ENCODE measurements at places on chromosomes 5 and 9.

GRCh38 chr9:100933656-100934055, 94.9 kb upstream of the PLPPR1 start:
- no peaks in the 10 kb centered on the region for H3K27me3 ChIP-seq
- H3K27ac ChIP-seq: no peak overlapping the region
- H3K4me3 ChIP-seq: no peak overlapping the region
- no peaks in the 10 kb centered on the region for H3K36me3 ChIP-seq
- no peak for ATAC-seq
- H3K4me1 ChIP-seq: no peaks in the 10 kb centered on the region

DNA sequence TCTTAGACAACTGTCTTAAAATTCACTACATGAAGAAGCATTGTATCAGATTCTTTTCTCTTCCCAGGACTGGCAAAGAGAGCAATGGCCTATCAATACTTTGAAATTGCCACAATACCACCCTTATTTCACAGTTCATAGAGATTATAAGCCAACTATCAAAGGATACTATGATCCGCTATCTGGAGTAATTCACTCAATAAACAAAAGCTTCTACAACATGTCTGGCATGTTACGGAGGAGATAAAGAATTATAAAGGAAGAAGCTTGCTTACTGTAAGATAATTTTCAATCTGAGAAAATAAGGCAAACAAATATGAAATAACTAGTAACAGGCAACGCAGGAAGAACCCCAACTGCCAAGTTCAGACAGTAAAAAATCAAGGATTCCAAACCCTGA, 114.8 kb downstream of the GNAQ start:
- H3K4me1 ChIP-seq: no peaks in the 10 kb centered on the region
- no peak overlapping the region for H3K27ac ChIP-seq
- ATAC-seq: no peak
- no peak overlapping the region for H3K4me3 ChIP-seq
- H3K36me3 ChIP-seq: no peaks in the 10 kb centered on the region

DNA sequence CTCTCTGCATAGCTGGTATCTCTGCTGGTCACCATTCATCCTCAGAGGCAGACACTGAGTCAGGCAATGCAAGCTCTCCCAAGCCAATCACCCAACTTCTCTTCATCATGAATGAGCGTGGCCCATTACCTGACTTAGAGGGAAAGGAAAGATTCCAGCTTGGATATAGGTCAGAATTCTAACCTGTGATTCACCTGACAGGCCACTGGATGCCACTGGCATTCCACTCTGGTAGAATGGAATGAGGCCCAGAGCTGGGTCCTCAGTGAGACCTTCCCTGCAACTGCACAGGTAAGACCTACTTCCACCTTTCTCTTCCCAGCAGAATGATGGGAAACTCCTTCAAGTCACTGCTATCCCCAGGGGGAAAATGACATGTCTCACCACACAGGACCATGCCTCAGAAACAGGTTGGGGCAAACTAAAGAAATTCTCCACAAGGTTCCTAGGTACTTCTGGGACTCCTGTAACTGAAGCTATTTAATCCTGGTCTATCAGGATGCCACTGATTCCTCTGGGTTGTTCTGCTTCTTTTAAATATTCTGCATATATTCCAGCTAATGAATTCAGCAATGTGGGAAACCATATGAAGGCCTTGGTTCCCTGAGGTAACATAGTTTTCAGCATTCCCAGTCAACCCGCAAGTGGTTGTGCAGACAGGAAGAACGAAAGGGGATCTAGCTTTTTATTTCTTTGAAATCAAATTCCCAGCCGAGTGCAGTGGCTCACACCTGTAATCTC, 62.0 kb downstream of the SUSD1 start:
- H3K36me3 ChIP-seq: peaks cover 6% of the 10 kb centered on the region
- H3K27me3 ChIP-seq: no peaks in the 10 kb centered on the region
- ATAC-seq: no peak
- no peak overlapping the region for H3K27ac ChIP-seq

GRCh38 chr5:170195961-170196360, 36.8 kb upstream of the C5orf58 start:
- H3K27me3 ChIP-seq: no peaks in the 10 kb centered on the region
- H3K4me1 ChIP-seq: no peaks in the 10 kb centered on the region
- H3K4me3 ChIP-seq: no peak overlapping the region

- no peak overlapping the region for H3K4me3 ChIP-seq
- no peaks in the 10 kb centered on the region for H3K4me1 ChIP-seq
- no peaks in the 10 kb centered on the region for H3K36me3 ChIP-seq
- ATAC-seq: no peak
- H3K27ac ChIP-seq: no peak overlapping the region
Observed at GRCh38 chr5:174618589-174618988, 105.8 kb upstream of the MSX2 start.

GRCh38 chr5:40877371-40877988, 31.8 kb upstream of the C7 start:
- H3K27me3 ChIP-seq: peaks cover 9% of the 10 kb centered on the region
- H3K36me3 ChIP-seq: no peaks in the 10 kb centered on the region
- peaks cover 3% of the 10 kb centered on the region for H3K4me1 ChIP-seq
- no peak for ATAC-seq
- no peak overlapping the region for H3K27ac ChIP-seq

DNA sequence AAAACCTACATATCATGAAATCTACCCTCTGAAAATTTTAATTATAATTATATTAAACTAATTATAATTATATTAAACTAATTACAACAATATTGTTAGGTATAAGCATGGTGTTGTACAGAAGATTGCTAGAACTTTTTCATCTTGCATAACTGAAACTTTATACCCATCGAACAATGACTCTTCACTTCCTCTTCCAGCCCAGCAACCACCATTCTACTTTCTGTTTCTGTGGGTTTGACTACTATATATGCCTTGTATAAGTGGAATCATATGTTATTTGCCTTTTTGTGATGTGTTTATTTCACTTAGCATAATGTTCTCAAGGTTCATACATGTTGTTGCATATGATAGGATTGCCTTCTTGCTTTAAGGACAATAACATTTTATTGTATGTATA, 274.2 kb upstream of the CCNH start:
- peak; percentile 45 for ATAC-seq
- no peaks in the 10 kb centered on the region for H3K4me1 ChIP-seq
- no peaks in the 10 kb centered on the region for H3K36me3 ChIP-seq
- H3K4me3 ChIP-seq: no peak overlapping the region
- H3K27me3 ChIP-seq: no peaks in the 10 kb centered on the region

GRCh38 chr5:132214491-132214890, 13.2 kb downstream of the P4HA2 start:
- H3K4me1 ChIP-seq: no peaks in the 10 kb centered on the region
- no peak overlapping the region for H3K27ac ChIP-seq
- H3K36me3 ChIP-seq: no peaks in the 10 kb centered on the region
- no peak overlapping the region for H3K4me3 ChIP-seq
- H3K27me3 ChIP-seq: no peaks in the 10 kb centered on the region
- no peak for ATAC-seq

GRCh38 chr5:79736528-79737514, 47.2 kb downstream of the CMYA5 start:
- no peaks in the 10 kb centered on the region for H3K36me3 ChIP-seq
- H3K27ac ChIP-seq: no peak overlapping the region
- ATAC-seq: no peak
- peaks cover 44% of the 10 kb centered on the region for H3K27me3 ChIP-seq
- H3K4me1 ChIP-seq: no peaks in the 10 kb centered on the region

DNA sequence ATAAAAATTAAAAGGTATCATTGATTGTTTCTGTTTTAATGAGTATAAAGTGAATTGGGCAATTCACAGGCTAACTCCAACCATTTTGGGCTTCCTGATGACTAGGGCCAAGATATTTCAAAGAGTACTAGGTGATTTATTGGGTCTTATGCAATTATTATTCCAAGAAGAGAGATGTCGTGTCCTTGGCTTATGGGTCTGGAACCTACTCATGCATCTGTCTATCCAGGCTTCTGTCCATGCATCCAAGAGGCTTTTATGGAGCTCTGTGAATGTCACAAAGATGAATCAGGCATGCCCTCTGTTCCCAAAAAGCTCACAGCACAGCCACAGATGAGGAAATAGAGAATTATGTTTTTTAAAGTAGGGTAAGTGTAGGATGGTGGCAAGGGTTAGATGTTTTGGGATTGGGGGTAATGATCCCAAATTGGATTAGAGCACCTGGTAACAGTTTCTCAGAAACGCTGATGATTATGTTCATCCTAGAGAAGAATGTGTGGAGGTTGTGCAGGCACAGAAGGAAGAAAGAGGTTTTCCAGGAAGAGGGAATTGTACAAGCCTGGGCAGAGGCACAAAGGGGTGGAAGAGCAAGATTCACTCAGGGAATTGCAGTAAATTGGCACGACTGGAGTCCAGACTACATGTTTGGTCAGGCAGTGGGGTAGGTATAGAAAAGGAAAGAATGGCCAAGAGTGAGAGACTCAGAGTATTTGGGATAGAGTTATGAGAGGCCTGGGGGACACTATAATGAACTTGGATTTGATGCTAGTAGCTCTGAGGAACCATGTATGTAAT, 83.0 kb upstream of the TNC start:
- no peaks in the 10 kb centered on the region for H3K27me3 ChIP-seq
- peaks cover 14% of the 10 kb centered on the region for H3K4me1 ChIP-seq
- H3K4me3 ChIP-seq: no peak overlapping the region
- H3K27ac ChIP-seq: no peak overlapping the region
- no peak for ATAC-seq
- no peaks in the 10 kb centered on the region for H3K36me3 ChIP-seq

DNA sequence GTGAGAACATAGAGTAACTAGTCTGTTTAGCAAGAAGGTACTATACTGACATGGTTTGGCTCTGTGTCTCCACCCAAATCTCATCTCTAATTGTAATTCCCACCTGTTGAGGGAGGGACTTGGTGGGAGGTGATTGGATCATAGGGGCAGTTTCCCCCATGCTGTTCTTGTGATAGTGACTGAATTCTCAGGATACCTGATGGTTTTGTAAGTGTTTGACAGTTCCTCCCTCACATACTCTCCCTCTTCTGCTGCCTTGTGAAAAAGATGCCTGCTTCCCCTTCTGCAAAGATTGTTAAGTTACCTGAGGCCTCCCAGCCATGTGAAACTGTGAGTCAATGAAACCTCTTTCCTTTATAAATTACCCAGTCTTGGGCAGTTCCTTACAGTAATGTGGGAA, 240.4 kb upstream of the ST8SIA4 start:
- no peaks in the 10 kb centered on the region for H3K4me1 ChIP-seq
- H3K27ac ChIP-seq: no peak overlapping the region
- no peaks in the 10 kb centered on the region for H3K27me3 ChIP-seq
- no peak overlapping the region for H3K4me3 ChIP-seq
- H3K36me3 ChIP-seq: no peaks in the 10 kb centered on the region
- no peak for ATAC-seq

- H3K4me1 ChIP-seq: peaks cover 23% of the 10 kb centered on the region
- no peak for ATAC-seq
- peaks cover 28% of the 10 kb centered on the region for H3K27me3 ChIP-seq
- H3K36me3 ChIP-seq: no peaks in the 10 kb centered on the region
Observed at GRCh38 chr5:163562071-163562470, 56.7 kb downstream of the MAT2B start.

- no peak overlapping the region for H3K4me3 ChIP-seq
- no peak for ATAC-seq
- H3K4me1 ChIP-seq: no peaks in the 10 kb centered on the region
- H3K27ac ChIP-seq: no peak overlapping the region
Observed at GRCh38 chr9:111533099-111533790, 8.3 kb downstream of the ZNF483 start.

DNA sequence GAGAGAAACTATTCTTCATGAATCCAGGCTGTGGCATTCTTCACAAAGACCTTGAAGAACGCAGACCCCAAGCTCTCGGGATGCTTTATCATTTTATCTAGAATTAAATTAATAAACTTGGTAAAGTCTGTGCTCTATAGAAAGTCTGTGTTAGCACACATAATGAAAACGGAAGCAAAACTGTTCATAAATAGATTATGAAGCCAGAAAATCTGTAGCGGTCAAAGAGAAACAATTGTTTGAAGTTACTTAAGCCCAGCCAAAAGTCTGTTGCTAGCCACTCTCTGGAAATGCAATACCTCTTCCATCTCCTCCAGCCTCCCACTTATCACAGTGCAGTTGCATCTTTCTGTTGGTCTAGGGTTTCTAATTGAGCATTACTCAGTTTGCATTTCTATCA, 375.9 kb downstream of the KIF4B start:
- peaks cover 7% of the 10 kb centered on the region for H3K27me3 ChIP-seq
- H3K4me1 ChIP-seq: no peaks in the 10 kb centered on the region
- H3K36me3 ChIP-seq: no peaks in the 10 kb centered on the region
- no peak overlapping the region for H3K27ac ChIP-seq
- no peak overlapping the region for H3K4me3 ChIP-seq

DNA sequence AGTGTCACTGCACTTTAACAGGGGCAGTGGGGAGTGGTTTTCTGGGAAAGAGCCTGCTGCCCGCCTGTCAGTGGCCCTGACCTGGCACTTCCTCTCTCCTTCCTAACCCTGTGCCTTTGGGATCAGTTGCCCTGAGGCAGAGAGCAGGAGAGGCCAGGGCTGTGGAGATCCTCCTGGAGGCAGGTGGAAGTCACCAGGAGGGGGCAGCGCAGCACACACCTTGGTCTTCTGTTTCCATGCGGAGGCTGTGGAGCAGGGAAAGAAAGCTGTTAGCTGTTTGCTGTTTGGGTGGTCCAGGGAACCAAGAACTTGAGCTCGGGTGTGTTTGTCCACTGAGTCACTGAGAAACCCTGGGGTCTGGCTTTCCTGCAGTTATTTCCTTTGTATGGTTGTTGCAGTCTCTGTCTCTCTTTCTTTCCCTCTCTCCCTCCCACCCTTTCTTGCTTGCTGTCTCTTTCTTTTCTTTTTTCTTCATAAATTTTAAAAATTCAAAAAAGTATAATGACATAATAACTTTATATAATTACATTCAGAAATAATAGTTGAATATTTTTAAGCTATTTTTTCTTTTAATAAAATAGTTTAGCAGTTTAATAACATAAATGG, 28.1 kb downstream of the NTRK2 start:
- H3K4me1 ChIP-seq: peaks cover 9% of the 10 kb centered on the region
- no peak overlapping the region for H3K4me3 ChIP-seq
- no peak overlapping the region for H3K27ac ChIP-seq
- H3K27me3 ChIP-seq: peaks cover 13% of the 10 kb centered on the region

DNA sequence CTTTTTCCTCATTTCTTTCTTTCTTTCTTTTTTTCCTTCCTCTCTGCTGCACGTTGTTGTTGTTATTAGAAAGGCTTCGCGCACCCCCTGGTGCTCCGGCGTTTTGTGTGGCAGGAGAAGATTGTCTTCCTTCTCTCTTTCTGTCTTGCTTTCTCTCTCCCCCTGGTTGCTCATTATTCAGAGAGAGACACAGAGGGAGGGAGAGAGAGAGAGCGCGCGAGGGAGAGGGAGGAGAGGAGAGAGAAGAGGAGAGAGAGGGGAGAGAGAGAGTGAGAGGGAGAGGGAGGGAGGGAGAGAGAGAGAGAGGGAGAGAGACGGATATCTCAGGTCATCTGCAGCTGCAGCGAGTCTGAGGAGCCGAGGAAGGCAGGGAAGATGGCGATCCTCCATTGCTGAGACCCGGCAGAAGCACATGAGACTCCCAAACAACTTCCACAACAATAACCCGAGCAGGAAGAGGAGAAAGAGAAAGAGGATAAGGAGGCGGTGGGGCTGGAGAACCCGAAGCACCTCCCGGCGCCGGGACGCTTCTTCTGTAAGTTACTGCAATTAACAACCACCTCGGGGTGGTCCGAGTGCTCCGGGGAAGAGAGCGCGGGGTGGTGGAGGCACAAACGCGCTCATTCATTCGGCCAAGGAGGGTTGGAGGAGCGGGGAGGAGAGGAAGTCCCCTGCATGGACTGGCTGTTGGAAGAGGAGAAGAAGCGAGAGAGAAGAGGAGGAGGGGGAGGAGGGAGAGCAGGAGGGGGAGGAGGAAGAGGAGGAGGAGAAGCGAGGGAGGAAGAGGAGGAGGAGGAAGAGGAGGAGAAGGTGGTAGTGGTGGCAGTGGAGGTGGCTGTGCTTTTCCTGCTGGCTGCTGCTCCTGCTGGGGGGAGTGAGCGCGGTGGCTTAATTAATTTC, at the start of gene ZNF462:
ZNF462 (plus strand) TSS at position 346 of the 900 bp plus-strand sequence. CDS start 60,218 bp downstream, outside the sequence.
- no peak for ATAC-seq
- H3K4me1 ChIP-seq: peaks cover 36% of the 10 kb centered on the region
- H3K36me3 ChIP-seq: peaks cover 7% of the 10 kb centered on the region
